Mucosa of descending colon (tissue), 3 donors: ENCODE measurements at places on chromosomes 7 and 10. TPM values are rescaled to one million over a fixed set of nuclear protein-coding genes. Genes with fewer than 3 reads are reported as not detected.

Gene PHYHIPL
- total RNA-seq, result 0.39 TPM

Gene PCDH15
- total RNA-seq, result not detected

Gene HOXA13
- 42.2 TPM for total RNA-seq

Gene TDRD1
- 1.7 TPM for total RNA-seq

Gene ZNF117
- 7.0 TPM for total RNA-seq
